Inflammatory macrophage treated with lipopolysaccharide for 1 hour (primary cell): ENCODE measurements at places on chromosomes 16 and 17.

DNA sequence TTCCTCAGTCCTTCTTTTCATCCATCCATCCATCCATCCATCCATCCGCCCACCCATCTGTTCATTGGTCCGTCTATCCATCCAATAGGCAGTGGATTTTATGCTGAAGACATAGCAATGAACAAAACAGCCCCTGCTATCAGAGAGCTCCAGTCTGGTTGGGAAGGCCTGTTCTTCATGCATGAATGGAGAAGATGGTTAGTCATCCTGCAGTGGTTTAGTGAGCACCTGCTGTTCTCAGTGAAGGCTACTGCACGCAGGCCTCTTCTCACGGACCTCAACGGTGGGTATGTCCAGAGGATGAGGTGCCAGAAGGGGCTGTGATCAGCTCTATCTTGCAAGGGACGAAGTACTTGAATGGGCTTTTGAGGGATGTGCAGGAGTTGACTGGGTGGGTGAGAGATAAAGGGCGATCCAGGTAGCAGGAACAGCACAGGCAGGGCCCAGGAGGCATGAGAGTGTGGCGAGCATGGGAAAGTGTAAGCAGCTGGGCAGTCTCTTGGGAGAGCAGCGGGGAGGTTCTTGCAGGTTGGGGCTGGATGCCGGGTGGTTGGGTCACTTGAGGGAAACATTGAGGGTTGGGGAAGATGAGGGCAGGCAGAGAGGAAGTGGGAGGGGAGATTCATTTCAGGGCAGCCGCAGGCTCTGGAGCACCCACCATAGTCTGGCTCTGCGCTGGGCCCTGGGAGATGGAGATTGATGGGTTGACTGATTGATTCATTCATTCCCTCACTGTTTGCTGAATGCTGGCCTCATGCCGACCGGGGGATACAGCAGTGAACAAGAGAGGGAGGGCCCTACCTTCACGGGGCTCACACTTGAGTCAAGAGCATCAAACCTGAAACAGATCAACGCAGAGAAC lies 115.0 kb upstream of the CIBAR2 start:
- no peak for DNase-seq

DNA sequence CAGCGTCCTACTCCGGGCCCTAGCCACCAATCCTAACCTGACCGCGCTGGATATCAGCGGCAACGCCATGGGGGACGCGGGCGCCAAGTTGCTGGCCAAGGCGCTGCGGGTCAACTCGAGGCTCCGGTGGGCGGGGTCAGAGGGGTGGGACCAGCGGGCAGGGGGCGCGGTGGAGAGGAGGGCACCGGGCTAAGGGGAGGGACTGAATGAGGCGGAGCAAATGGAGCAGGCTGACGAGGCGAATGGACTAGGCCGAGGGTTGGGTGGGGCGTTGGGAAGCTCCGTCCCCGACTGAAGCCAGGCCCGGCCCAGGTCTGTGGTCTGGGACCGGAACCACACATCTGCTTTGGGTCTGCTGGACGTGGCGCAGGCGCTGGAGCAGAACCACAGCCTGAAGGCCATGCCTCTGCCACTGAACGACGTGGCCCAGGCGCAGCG lies 4.6 kb downstream of the CARMIL2 start:
- no peak for DNase-seq

DNA sequence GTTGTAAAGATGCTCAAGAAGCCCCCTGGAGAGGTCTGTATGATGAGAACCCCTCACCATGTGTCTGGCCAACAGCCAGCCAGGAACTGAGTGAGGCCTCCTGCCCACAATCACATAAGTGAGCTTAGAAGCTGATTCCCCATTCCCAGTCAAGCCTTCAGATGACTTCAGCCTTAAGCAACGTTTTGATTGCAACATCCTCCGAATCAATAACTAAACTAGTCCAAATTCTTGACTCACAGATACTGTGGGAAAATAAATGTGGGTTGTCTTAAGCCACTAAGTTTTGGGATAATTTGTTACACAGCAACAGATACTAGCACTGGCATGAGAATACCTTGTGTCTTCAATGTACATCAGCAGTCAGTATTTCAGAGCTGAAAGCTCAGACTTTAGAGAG lies 54.5 kb upstream of the HS3ST4 start:
- DNase-seq: no peak

GRCh38 chr16:2022723-2023091 lies 3.1 kb downstream of the NPW start:
- peak; percentile 22 for DNase-seq

- DNase-seq: no peak
These were observed 34.5 kb downstream of the SIAH1 start for GRCh38 chr16:48350736-48351135.

DNA sequence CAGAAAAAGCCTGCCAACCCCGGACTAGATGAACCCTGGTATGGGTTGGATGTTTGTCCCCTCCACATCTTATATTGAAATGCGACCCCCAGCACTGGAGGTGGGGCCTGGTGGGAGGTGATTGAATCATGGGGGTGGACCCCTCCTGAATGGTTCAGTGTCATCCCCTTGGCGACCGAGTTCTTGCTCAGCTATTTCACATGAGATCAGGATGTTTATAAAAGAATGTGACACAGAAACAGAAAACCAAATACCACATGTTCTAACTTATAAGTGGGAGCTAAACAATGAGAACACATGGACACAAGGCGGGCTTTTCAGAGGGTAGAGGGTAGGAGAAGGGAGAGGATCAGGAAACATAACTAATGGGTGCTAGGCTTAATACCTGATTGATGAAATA lies 576.0 kb upstream of the HSBP1 start:
- no peak for DNase-seq

DNA sequence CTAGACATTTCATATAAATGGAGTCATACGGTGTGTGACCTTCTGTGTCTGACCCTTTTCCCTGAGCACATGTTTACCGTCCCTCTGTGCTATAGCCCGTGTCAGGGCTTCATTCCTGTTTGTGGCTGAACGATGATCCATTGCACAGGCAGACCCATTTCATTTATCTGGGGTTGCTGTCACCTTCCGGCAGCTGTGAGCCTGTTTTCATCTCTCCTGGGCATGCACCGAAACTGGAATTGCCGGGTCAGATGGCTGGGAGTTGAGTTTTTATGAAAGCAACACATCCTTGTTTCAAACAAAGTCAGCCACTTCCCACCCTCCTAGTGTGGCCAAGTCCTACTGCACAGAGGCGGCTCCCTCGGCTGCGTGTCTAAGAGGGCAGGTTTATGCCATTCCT lies 25.5 kb downstream of the BAIAP2 start:
- no peak for DNase-seq

DNA sequence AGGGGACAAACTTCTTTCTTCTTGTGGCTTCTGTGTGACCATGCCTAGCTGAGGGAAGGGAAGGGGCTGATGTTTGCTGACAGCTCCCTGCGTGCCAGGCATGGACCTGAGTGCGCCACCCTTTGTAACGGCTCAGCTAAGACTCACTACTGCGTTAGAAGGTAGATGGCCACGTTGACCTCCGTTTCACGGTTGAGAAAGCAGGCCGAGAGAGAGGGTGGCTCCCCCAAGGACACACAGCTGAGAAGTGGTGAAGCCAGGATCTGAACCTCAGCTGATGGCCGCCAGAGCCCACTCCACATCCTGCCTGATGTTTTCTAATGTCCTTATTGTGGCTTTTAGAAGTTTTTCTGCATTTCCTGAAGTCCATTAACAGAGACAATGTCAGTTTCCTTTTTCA lies 45.1 kb downstream of the RGS9 start:
- no peak for DNase-seq

GRCh38 chr16:15915555-15916081 lies 27.2 kb upstream of the CEP20 start:
- DNase-seq: no peak

DNA sequence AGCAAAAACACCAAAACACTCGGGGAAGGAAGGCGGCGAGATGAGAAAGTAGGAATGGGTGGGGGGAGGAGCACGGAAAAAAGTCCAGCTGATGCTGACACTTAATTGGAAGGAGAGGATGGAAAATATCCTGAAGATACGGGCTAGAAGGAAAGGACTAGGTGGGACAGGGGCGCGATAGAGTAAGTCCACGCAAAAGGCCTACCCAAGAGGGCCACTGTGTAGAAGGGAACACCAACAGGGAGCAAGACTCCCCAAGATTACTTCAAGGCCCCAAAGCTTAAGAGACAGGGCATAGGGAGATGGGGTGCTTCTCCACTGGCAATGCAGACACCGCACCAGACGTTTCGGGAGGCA lies 736 bp downstream of the APPBP2 start:
- no peak for DNase-seq

DNA sequence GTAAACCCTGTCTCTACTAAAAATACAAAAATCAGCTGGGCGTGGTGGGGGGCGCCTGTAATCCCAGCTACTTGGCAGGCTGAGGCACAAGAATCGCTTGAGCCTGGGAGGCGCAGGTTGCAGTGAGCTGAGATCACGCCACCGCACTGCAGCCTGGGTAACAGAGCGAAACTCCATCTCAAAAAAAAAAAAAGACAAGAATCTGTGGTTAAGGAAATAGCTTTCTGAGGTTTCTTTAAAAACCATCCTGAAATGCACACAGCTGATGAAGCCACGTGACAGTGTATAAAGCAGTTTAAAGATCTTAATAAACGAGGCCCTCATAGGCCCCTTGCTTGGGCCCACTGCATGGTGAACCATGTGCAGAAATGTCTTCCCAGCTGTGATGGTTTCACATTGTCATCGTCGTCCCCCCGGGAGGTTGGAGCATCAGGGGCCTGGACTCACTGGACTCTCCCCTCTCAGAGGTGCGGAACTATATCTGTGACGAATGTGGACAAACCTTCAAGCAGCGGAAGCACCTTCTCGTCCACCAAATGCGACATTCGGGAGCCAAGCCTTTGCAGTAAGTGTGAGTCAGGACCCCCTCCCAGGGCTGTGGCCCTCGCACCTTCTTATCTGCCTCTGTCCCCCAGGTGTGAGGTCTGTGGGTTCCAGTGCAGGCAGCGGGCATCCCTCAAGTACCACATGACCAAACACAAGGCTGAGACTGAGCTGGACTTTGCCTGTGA lies 16.2 kb downstream of the ZNF276 start:
- no peak for DNase-seq

DNA sequence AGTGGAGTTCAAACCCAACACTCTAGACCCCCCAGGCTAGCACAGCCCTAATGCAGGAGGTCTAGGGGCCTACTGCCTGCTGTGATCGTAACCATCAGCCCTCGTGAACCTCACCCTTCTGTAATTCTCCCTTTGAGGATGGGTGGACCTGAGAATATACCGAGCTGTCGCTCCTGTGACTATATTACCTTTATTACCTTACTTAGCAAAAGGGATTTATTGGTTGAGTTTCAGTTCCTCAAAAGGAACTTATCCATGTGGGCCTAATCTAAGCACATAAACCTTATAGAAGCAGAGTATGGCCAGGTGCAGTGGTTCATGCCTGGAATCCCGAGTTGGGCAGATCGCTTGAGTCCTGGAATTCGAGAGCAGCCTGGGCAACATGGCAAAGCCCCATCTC lies 19.2 kb upstream of the EMP2 start:
- DNase-seq: no peak

- DNase-seq: no peak
These were observed 49.7 kb downstream of the ZNRF1 start for GRCh38 chr16:75048530-75048929.

- no peak for DNase-seq
These were observed 1.8 kb downstream of the TNS4 start for GRCh38 chr17:40499551-40500189.

- no peak for DNase-seq
These were observed 63.2 kb downstream of the RPH3AL start for GRCh38 chr17:289409-289808.

DNA sequence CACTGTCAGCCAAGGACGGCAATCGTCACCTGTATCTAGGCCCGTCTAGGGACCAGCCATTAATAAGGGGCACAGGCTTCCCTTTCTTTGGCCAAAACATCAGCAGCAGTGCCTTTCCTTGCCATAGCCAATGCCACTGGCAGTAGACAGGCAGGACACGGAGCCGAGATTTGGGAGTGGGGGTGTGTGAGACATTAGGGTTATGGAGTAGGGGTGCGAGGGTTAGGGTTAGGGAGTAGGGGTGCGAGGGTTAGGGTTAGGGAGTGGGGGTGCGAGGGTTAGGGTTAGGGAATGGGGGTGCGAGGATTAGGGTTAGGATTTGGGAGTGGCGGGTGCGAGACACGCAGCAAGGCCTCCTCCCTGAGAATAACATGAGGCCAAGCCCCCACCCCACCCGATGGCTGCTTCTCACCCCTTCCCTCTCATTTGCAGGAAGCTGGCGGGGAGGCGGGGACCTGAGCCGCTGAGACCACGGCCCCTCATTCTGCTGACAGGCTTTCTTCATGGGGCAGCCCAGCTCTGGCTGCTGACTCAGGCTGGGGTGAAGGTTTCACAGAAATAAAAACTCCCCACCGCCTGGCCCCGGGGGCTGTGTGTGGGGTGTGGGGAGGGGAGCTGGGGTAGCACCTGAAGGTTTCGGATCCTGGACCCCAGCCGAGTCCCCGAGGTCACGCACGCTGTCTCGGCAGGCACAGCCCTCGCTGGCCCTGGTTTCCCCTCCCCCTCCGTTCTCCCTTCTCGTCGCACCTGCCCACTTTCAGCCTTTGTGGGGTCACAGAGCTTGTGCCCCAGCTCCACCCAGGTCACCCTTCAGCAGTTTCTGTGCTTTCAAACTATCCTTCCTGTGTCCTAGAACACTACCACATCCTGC lies 93.8 kb downstream of the PGS1 start:
- DNase-seq: no peak

- DNase-seq: peak; percentile 35
These were observed 787 bp downstream of the CTCF start for GRCh38 chr16:67562918-67563707.

GRCh38 chr16:3771513-3771912 lies 54.2 kb upstream of the TRAP1 start:
- DNase-seq: no peak

- no peak for DNase-seq
These were observed 280.8 kb upstream of the TBX2 start for GRCh38 chr17:61118871-61119270.

DNA sequence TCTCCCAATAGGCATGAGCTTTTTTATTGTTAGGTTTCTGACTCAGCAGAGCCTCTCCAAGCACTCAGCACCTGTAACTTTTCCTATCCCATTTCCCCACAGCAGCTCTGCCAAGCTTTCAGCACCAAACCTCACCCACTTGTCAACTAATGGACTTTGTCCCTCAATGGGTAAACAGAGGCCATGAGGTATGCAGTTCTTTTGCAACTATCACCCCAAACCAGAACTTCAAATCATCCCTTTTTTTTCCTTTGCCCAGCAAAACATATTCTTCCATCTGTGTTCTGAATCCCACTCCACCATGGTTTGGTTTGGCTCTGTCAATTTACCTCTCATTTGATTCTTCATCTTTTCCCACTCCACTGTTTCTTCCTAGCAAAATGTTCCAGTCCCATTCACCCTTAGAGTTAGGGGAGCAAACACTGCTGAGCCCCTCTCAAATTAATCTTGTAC lies 58.1 kb downstream of the TOX3 start:
- DNase-seq: no peak

DNA sequence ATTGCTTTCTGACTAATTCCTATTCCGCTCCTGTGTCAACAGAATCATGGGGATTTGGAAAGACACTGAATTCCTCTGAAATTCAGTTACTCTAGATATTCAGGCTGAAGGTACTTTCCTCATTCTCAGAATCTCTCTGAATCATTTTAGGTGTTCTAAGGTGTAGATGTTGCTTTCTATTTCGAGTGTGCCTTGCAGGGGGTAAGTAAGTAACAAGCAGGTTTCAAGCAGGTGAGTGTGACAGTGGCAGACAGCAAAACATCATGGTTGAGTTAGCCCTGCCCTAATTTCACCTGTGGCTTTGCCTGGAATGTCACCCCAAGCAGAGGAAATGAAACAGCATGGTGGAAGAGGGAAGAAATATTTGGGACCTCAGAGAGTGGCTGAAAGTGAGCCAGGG lies 75.1 kb downstream of the SHISA9 start:
- no peak for DNase-seq
